NCI-H1092 (cell line): ENCODE measurements at places on chromosomes 6 and 20.
A peak's percentile ranks its signal among the peaks of the same experiment; 100 is the strongest.

- no peak for DNase-seq
These were observed 49.9 kb downstream of the FAM50B start for GRCh38 chr6:3899061-3899460.

GRCh38 chr6:43796168-43796567 lies 26.2 kb downstream of the VEGFA start:
- no peak for DNase-seq

DNA sequence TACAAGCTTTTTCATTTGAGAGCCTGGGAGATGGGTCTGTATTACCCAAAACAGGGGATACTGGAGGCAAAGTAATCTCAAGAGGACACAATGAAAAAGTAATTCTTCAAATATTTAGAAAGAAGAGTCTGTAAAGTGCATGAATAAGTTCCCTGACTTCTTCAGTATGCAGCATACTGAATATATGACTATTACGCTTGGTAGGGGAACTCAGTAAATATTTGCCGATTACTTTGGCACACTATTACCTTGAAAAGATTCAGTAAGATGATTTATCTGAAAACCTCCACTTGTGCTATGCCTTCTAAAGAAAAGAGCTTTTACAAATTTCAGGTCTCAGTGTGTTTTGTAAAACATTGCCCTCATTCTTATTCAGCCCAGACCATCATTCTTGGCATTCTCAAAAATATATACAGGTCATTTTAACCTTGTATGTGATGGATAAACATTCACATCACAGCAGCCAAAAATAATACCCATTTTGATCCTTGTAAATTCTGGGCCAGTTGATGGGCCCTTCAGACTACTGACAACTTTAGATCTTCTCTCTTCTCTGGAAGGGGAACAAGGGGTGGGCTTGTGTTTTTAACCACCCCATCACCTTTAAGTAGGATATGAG lies 125.9 kb downstream of the EDN1 start:
- no peak for DNase-seq

- no peak for DNase-seq
These were observed 106.9 kb upstream of the ADGRF1 start for GRCh38 chr6:47149066-47149465.

DNA sequence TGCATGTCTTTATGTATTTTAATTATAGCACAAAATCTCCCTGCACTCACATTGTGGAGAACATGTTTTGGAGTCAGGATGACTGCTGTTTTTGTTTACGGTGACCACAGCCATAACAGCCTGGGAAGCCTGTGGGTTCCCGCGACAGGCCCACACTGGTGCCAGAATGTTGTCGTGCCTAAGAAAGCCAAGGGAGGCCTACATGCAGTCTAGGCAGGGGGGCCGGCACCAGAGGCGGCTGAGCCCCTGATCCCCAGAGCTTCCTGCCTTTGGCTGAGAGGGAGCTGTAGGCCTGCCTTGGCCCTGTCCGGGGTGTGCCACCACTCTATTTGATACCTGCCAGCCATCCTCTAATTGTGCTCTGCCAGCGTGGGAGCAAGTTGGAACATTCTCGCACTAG lies 46.7 kb downstream of the TBC1D7 start:
- no peak for DNase-seq

DNA sequence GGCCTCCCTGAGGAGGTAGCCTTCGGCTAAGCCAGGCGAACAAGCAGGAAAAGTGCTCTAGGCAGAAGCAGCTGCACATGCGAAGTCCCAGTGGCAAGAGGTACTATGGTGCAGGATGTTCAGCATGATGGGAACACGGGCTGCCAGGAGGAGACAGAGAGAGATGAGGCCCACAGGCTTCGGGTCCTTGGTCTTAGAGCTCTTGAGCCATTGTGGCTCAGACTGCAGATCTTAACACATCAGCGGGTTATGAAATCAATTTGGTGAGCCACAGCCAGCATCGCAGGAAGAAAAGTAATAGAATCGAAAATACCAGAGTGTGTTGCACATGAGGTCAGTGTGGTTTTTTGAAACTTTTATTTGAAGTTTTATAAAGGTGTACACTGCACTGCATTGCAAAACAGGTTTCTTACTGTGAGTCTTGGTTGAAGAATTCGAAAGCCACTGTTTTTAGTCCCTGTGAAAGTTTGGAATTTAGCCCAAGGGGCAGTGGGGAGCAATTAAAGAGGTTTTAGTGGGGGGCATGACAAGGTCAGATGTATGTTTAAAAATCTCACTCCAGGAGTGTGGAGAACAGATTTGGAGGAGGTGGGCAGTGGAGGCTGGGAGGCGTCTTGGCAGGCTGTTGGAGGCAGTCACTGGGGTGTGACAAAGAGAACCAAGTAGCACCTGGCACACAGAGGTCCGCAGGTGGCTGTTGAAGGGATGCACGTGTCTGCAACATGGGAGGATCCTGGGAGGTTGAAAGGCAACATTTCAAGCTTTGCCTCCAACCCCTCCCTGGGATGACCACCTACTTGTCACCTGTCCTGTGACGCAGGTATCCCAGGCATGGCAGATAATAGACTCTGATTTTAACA lies 69.3 kb downstream of the EYA2 start:
- DNase-seq: no peak

- DNase-seq: no peak
These were observed 65.1 kb upstream of the PMEPA1 start for GRCh38 chr20:57774951-57775350.

DNA sequence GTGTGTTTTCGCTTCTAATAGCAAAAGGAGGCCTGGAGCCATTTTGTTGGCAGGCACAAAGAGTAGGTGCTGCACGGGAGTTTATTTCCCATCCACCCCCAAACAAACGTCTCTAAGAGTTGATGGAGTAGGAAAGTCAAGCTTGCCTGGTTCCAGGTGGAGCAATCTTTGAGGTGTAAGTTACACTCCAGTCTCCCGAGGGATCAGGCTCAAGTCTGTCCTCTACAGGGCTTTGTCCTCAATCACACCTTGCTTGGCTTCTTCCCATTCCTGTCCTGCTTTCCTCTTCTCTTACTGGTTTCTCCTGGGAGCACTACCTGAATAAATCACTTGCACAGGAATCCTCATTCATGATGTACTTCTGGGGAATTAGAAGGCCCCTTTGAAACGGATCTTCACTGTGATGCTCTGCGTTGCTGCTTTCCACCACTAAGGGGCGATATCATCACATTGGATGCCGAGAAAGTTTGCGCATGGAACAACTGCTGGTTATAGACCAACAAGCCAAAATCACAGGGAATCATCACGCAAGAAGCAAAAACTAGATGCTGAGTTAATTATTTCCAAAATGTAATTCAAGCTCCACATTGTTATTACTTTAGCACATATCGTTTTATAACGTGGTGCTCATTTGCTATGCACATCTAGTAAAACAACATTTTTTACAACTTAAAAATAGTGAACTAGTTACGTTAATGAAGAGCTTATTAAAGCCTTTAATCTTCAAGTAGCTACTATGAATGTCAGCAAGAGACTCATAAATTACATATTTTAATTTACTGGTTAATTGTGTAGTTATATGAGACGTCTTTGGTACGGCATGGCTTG lies 156.8 kb downstream of the DNAH8 start:
- DNase-seq: peak; percentile 10

- no peak for DNase-seq
These were observed 133.3 kb upstream of the MAN1A1 start for GRCh38 chr6:119482850-119483285.

DNA sequence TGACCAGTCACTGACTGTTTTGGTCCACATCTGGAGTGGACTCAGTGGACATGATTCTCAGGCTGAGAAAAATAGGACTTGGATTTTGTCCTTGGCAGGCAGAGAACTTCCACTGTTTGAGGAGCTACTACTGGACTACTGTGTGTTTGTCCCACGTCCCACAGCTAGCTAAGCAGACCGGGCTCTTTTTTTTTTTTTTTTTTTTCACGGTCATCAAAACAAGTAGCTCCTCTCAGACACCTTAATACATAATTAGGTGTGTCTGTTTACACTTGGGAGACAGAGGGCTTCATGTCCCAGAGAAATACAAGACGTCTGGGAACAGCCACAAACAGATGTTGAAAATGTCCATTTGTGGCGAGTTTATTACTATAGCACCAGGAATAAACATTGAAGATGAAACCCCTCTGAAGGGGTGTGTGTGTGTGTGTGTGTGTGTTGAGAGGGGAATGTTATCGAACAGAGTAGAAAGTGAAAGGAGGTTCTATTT lies 155.0 kb upstream of the SUPT3H start:
- no peak for DNase-seq

DNA sequence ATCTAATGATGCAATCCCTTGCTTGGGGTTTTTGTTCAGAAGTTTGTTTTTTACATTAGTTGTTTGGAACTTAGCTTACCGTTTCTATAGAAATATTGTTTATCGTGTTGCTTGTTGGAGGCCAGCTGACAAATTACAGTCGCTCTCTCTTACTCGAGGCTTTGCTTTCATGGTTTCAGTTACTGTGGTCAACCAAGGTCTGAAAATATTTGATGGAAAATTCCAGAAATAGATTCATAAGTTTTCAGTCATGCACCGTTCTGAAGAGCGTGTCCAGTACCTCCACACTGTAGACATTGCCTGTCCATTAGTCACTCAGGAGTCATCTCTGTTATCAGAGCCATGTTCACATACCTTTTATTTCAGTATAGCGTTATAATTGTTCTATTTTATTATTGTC lies 47.9 kb downstream of the DEK start:
- DNase-seq: no peak

DNA sequence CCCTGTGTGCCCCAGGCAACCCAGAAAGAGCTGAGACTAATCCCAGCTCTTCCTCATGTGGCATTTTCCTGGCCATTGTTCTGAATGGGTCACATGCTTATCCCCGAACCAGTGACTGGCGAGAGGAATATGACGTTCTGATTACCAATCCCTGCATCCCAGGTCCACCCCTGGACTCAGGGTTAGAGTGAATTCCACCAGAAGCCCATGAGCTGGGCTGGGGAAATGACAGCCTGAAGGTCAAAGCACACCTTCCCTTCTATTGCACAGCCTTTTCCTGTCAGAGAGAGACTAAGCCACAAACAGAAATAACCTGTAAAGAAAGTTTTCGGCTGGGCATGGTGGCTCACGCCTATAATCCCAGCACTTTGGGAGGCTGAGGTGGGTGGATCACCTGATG lies 70.9 kb downstream of the ZNF217 start:
- no peak for DNase-seq

- no peak for DNase-seq
These were observed 314.7 kb downstream of the EPM2A start for GRCh38 chr6:145420599-145420998.

- no peak for DNase-seq
These were observed 146.7 kb upstream of the ATXN1 start for GRCh38 chr6:16907991-16908390.

GRCh38 chr6:157898169-157898568 lies 75.1 kb downstream of the SNX9 start:
- DNase-seq: no peak

- no peak for DNase-seq
These were observed 2.7 kb downstream of the ITCH start for GRCh38 chr20:34365765-34366213.

DNA sequence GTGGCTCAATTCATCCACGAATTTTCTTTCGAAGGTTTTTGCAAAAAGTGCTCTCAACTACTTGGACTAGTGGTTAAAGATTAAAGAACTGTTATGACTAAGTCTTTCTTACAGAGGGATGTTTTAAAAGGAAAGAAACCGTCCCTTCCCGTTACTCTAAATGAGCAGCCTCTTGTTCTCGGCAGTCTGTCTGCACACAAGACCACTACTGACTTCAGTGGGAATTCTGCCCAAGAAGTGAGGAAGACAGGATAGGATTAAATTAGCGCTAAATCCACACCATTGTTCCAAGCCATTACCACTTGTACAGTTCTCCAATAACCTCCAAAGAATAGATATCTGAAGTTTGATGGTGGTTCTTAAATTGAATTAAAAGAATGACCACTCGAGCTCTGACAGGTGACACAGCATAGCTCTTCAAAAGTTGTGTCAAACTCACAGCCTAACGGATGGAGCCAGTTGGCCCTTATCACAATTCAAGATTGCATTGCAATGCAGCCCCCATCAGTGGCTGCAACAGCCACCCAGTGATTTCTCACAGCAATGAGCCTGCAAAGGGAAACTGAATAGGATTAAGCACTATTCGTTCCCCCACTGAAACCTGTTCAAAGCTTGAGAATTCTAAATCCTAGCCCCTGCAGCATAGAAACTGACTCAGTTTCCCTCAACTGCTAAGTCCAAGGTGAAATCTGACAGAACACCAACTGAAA lies 1.8 kb downstream of the EPB41L2 start:
- DNase-seq: no peak

GRCh38 chr6:157519255-157520116 lies 138.5 kb downstream of the ZDHHC14 start:
- DNase-seq: no peak

- no peak for DNase-seq
These were observed 62.0 kb downstream of the TSPYL4 start for GRCh38 chr6:116191881-116192280.

GRCh38 chr6:167136376-167136775 lies 13.5 kb downstream of the CCR6 start:
- no peak for DNase-seq

DNA sequence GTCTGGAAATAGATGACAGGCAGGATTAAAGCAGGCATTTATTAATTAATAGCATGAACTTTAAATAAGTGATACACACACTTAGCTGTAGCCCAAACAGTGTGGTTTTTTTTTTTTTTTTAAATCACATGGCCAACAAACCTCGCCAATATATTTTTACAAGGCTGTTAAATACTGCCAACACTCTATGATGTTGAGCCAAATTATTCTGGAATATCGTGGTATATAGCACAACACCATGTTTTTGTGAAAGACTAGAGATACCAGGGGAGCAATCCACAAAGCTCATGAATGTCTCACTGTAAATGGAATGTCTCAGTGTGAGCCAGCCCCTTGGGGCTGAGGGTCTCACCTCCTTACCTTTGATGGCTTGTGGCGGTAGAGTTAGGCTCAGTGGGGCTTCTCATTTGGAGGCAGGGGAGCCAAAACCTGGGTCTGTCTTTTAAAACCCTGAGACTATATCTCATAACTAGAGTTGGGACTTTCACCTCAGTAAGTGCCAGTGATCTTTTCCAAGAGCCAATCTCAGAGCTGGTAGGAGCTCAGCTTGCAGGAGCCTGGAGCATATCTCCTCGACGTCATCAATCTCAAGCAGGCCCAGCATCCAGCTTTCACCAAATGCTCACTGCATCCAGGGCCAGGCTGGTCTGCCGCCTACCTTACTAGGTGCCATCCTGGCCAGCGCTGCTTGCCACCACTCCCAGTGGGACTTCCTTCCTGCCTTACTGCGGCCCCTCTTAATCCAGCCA lies 78.5 kb upstream of the FAM184A start:
- no peak for DNase-seq
